ENCODE measurements at places on chromosomes 16 and 17. TPM values are rescaled to one million over a fixed set of nuclear protein-coding genes. Genes with fewer than 3 reads are reported as not detected.

DNA sequence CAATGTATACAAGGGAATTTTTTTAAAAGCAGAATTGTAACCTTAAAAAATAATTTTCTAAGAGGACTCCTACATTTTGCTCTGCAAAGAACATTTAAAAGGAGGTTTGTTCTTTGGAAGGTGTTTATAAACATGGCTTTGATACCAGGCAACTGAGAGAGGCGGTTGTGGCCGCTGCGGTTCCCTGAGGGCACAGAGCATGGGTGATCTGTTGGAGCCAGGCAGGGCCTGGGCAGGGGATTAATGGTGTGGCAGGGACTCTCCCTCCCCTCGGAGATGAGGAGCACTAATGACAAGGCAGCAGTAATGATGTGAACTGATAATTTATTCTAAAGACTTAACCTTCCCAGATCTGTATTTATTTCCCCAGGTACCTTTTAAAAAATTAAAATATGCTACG is 65.4 kb downstream of the WWP2 start:
- no peaks in the 10 kb centered on the region for H3K4me1 ChIP-seq
- no peak for DNase-seq
- no peak overlapping the region for H3K4me3 ChIP-seq

- peak overlapping the region; percentile 67 for H3K4me3 ChIP-seq
- peaks cover 30% of the 10 kb centered on the region for H3K27me3 ChIP-seq
- no peaks in the 10 kb centered on the region for H3K36me3 ChIP-seq
- peak overlapping the region; percentile 72 for H3K27ac ChIP-seq
Measured at GRCh38 chr17:70168044-70168976, 1.0 kb upstream of the KCNJ2 start.

DNA sequence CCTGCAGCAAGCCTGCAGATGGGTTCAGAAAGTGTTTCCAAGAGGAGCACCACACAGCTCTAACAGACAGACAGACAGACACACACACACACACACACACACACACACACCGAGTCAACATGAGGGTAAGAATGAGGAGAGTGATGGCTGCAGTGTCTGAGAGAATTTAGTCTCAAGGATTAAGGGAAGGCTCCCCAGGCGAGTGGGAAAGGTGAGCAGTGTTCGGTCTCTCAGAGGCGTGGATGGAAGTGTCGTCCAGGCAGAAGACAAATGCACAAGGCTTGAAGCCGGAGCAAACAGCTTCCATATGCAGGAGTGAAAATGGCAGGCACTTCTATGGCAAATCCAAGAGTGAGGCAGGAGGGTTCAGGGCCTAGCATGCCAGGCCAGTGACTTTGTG is 770.1 kb downstream of the KCNJ18 start:
- no peak overlapping the region for H3K4me3 ChIP-seq
- H3K27ac ChIP-seq, result no peak overlapping the region
- H3K36me3 ChIP-seq, result no peaks in the 10 kb centered on the region
- DNase-seq, result no peak

- H3K27ac ChIP-seq, result no peak overlapping the region
- DNase-seq, result no peak
- peaks cover 2% of the 10 kb centered on the region for H3K36me3 ChIP-seq
- H3K4me3 ChIP-seq, result no peak overlapping the region
Measured at GRCh38 chr16:53631236-53632025, 72.2 kb downstream of the RPGRIP1L start.

DNA sequence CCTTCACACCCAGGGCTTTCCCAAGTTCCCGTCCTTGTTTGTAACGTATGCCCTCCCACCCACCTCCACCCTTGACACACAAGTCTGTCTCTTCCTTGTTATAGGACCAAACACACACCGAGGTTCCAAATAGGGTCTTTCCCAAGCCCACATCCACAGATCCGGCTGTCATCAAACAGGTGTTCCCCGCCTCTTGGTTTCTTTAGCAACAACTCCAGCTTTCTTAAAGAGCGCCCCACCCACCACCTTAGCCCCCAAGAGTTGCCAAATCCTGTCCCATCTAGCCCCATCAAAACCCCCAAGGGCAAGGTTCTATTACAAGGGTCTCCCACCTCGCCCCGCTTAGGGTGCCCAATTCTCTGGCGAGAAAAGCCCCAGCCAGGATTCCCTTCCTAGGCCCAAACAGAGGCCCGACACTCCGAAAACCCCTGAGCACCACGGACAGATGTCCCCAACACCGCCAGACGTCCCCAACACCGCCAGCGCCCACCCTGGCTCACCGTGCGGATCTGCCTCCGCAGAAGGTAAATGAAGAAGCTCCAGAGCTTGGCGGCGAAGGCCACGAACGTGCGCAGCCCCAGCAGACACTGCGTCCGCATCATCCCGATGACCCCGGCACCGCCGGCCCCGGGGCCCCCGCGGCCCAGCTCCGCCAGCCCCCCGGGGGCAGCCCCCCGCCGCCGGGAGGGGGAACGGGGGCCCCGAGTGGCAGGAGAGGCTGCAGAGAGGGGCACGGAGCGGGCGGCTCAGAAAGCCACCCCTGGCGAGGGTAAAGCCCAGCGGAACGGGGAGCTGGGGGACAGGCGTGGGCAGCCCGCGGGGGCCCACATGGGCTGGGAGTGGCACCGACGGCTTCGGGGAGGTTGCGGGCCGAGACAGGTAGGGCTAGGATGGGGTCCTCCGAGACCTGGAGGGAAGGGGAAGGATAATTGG is 573 bp downstream of the CTDNEP1 start:
- DNase-seq, result no peak
- H3K27me3 ChIP-seq, result no peaks in the 10 kb centered on the region
- peak overlapping the region; percentile 92 for H3K27ac ChIP-seq
- peak overlapping the region; percentile 72 for H3K4me3 ChIP-seq
- peaks cover 9% of the 10 kb centered on the region for H3K36me3 ChIP-seq

Gene CNTD1
- total RNA-seq, result 0.13 TPM

Gene ZP2
- total RNA-seq, result not detected

- no peak overlapping the region for H3K4me3 ChIP-seq
- H3K27ac ChIP-seq, result no peak overlapping the region
- H3K27me3 ChIP-seq, result no peaks in the 10 kb centered on the region
Measured at GRCh38 chr16:50251375-50252081, 14.8 kb upstream of the ADCY7 start.

DNA sequence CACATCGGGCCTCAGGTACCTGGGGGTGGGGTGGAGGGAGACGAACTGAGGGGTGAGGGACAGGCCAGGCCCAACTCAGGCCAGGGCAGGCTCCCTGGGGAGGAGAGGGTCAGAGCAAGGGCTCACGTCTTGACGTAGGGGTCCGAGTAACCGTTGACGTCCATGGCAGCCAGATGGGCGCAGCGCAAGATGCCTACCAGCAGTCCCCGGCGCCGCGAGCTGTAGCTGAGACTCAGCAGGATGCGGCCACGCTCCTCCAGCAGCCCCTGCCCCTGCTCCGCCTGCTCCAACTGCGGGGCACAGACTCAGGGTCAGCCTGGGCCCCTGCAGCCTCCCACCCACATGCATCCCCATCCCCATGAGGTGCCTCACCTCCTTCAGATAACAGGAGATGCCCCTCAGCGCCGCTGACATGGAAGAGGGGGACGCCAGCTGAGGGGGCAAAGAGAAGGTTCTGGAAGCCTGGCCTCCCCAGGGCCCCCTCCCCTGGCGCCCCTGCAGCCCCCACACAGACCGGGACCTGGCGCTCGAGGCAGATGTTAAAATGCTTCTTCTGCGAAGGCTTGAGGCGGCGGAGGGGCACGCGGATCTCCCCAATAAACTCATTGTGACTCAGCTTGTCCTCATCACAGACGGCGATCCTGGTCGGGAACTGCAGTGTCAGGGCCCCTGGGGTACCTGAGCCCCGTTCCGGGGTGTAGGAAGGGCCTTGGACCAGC is 4.0 kb downstream of the DOC2A start:
- no peaks in the 10 kb centered on the region for H3K27me3 ChIP-seq
- no peak overlapping the region for H3K4me3 ChIP-seq
- H3K27ac ChIP-seq, result no peak overlapping the region
- DNase-seq, result no peak

- no peaks in the 10 kb centered on the region for H3K27me3 ChIP-seq
- H3K4me1 ChIP-seq, result no peaks in the 10 kb centered on the region
- no peak overlapping the region for H3K4me3 ChIP-seq
- no peaks in the 10 kb centered on the region for H3K36me3 ChIP-seq
Measured at GRCh38 chr16:83171396-83171795, 544.6 kb downstream of the CDH13 start.

GRCh38 chr16:89784406-89784805 is 32.0 kb downstream of the FANCA start:
- H3K36me3 ChIP-seq, result no peaks in the 10 kb centered on the region
- H3K4me1 ChIP-seq, result no peaks in the 10 kb centered on the region
- H3K4me3 ChIP-seq, result no peak overlapping the region
- no peak overlapping the region for H3K27ac ChIP-seq

DNA sequence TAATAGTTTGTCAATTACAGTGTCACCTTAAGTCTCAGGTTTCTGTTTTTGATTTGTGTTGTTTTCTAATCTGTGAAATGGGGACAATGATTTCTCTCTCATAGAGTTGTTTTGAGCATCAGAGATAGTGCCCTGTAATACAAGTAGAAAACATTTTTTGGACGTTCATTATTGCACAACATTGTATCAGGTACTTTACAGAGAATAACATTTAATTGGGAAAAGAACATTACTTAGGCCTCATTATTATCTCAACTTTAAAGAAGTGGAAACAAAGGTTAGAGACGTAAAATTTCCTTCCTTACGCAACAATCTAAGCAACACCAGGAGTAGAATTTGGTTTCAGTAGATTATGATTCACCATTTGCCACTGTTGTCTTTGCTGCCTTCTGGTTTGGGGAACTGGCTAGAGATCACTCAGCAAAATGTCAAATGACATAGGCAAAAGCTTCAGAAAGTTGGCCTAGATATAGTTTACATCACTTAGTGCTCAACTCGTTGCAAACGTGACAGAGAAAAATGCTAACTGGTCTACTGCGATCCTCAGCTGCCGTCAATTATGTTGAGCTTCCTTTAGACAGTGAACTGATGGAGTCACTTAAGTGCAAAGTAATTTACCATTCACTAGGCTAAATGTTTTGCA is 1026.8 kb downstream of the CDH11 start:
- no peak for DNase-seq
- H3K4me3 ChIP-seq, result no peak overlapping the region
- no peaks in the 10 kb centered on the region for H3K36me3 ChIP-seq

DNA sequence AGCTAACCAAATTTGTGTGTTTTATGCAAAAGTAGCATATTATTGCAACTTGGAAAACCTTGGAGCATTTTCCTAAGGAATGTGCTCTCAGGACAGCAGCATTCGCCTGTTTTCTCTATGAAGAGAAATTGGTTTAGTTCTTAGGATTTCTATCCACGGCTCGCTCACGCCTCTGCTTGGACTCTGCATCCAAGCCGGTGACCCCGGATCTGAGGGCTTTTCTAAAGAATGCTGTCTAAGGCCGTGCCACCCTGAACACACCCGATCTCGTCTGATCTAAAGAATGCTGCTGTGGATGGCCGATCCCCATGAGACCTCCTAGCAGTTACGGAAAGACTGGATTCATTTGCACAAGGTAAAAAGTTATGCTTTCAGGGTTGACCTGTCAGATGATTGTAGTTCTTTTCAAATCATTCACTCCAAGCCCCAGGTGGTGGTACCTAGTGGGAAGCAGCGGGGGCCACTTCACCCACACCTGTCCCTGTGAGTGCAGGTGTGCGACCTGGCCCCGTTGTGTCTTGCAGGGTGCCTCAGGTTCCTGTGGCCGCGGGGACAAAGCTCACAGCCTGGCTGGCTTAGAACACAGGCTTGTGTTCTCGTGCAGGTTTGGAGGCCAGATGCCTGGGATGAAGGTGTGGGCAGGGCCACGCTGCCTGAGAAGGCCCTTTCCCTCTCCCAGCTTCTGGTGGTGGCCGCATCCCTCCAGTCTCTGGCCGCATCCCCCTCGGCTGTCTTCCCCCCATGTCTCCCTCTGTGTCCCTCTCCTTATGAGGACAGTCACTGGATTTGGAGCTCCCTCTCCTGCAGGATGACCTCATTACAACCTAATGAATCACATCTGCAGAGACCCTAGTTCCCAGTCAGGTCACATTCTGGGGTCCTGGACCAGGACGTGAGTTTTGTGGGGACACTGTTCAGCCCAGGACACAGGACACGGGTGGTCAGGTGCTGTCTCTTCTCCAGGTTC is 71.1 kb downstream of the BANP start:
- no peaks in the 10 kb centered on the region for H3K4me1 ChIP-seq
- H3K4me3 ChIP-seq, result no peak overlapping the region
- no peaks in the 10 kb centered on the region for H3K27me3 ChIP-seq
- no peak overlapping the region for H3K27ac ChIP-seq
- no peak for DNase-seq

Gene TMEM238L
- not detected for total RNA-seq

Gene GRAPL
- total RNA-seq, result 0.31 TPM

Gene PRAC1
- total RNA-seq, result not detected

DNA sequence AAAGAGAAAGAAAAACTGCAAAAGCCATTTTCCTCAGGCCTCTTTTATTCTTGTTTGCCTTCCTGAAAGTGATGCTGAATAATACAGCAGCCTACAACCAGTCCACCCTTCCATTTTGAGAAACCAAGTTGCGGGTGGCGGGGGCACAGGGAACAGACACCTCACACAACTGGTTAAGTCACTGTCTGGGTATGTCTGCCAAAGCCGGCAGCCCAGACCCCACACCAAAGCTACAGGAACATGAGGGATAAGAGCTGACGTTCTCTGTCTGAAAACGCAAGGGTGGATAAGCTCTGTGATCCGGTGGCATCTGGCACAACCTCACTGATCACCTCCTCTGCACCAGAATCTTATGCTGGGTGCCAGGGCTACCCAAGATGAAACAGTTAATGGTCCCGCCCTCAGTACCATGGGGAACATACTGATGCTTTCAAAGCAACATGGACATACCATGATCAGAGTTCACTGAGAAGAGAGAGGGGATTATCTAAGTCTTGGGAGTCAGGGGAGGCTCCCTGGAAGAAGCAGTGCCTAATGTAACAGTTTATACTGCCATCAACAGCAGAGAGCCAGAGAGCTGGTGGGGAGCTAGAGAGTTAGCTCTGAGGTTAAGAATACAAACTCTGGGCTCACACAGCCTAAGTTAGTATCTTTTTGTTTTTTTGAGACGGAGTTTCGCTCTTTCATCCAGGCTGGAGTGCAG is 53.5 kb downstream of the ERCC4 start:
- H3K4me3 ChIP-seq, result no peak overlapping the region
- DNase-seq, result no peak
- H3K36me3 ChIP-seq, result no peaks in the 10 kb centered on the region
- no peaks in the 10 kb centered on the region for H3K27me3 ChIP-seq

- no peak for DNase-seq
- no peaks in the 10 kb centered on the region for H3K4me1 ChIP-seq
- no peak overlapping the region for H3K4me3 ChIP-seq
- H3K27ac ChIP-seq, result no peak overlapping the region
- no peaks in the 10 kb centered on the region for H3K36me3 ChIP-seq
- no peaks in the 10 kb centered on the region for H3K27me3 ChIP-seq
Measured at GRCh38 chr17:29212681-29213121, 32.5 kb upstream of the MYO18A start.
